ENCODE measurements at places on chromosomes 1 and 21.

DNA sequence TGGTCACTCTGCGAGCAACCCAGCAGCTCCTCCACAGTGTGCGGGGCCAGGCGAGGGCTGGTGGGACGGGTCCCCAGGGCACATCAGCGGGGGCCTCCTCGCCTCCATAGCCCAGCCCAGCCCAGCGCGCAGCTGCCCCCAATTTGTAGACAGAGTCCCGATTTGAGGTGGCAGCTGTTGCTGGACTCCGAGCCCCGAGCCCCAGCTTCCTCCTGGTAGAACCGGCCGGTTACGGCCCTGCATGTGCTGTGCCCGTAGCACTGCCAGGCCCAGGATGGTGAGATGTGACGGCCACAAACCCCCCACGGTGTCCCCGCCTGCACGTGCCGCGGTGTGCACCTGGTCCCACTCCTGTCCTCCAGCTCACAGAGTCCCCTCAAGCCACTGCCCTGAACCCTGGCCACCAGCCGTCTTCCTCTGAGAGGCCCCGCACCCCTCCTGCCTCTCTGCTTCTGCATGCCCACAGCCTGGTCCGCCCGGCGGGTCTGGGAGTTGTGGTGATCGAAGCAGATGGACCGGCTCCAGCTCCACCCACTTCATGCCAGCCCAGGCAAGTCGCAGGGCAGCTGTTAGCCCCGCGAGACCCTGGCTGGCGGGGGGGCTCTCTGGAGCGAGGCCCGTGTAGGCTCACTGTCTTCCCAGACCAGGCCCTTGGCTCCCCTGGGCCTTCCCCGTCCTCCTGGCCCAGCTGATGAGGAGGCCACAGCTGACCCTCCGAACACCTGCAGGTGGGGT is 55.5 kb downstream of the MORN1 start:
- DNase-seq, result no peak

DNA sequence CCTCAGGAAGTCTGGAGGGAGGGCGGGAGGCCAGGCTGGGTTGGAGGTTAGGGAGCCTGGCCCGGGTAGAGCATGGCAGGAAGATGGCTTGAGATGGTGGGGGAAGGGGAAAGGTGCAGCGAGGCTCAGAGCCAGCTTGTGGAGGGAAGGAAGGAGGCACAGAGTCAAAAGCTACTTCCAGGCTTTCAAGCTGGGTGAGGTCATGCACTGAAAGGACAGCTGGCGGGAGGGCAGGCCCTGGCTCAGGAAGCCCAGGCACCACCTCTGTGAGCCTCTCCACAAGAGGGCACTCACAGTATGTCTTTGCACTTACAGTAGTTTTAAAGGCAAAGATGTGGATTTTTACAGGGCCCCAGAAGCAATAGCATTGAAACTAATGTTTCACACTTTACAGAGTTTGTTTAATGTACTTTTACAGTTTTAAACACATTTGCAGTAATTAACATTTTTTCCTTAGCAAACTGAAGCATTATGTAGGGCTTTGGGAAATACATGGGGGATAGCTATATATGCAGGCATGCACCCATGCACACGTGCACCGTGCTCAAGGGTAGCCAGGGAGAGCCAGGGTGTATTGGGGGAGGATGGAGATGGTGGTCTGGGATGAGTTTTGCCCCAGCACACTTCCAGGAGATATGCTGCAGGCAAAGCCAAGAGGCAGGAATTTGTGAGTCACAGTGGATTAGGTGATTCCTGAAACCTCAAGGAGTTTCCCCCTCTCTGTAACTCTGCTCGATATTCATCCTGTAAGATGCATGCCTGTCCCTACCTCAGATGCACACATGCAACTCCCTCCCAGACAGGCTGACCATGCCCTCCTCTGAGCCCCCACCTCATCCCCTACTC is 6.1 kb upstream of the ADAM15 start:
- peak; percentile 88 for DNase-seq

DNA sequence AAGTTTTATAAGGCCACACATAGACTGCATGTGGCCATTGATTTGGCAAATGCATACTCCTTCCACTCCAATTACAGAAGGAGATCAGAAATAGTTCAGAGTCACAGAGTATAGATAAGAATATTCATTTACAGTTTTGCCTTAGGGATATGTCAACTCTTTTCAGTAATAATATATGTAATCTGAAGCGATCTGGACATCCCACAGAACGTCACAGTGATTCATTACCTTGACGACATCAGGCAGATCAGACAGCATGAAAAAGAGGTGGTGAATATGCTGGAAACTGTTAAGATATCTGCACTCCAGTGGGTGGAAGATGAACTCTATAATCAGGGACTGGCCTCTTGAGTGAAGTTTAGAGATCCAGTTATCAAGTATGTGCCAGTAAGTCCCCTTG is 240.4 kb downstream of the DPYD start:
- DNase-seq, result no peak

DNA sequence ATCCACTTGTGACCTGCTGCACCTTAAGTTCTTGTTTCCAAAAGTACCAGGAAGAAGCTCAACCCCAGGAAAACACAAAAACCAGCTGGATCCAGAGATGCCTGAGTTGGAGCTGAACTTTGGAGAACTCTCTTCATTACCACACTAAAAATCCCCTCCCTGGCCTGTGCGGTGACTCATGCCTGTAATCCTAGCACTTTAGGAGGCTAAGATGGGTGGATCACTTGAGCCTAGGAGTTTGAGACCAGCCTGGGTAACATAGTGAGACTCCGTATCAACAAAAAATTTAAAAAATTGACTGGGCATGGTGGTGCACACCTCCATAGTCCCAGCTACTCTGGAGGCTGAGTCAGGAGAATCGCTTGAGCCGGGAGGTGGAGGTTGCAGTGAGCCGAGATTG is 6.2 kb downstream of the MAP1LC3C start:
- no peak for DNase-seq

DNA sequence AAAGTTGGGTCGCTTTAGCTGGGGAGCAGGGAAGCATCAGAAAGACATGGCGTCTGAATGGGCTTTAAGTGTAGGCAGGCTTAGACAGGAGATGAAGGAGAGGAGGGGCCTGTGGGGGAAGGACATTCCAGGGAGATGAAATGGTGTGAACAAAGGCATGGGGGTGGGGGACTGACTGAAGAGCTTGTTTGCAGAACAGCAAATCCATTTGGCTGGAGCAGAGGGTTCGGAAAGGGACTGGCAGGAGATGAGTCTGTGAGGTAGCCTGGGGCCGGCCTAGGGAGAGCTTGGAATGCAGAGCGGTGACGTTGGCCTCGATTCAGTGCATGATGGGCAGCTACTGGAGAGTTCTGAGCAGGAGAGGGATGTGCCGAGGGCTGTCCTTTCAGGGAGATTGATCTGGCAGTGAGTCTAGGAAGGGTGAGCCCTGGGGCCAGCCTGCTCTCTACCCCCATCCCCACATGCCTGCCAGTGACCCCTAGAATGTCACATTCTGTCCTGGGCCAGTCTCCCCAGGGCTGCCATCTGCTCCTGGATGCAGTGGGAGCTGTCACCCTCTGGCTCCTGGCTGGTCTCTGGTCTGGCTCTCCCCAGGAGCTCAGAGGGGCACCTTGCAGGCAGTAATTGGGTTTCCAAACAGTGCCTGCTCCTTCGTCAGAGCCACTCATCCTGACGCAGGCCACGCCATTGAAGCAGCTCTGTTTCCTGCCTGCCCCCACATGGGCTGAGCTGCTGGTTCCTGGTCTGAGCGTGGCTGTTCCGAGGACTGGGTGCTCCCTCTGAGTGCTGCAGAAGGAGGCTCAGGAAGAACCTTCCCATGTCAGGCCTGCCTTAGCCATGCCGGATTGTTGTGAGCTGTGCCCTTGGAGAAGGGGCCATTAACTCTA is 22.3 kb upstream of the TMEM222 start:
- DNase-seq, result no peak

DNA sequence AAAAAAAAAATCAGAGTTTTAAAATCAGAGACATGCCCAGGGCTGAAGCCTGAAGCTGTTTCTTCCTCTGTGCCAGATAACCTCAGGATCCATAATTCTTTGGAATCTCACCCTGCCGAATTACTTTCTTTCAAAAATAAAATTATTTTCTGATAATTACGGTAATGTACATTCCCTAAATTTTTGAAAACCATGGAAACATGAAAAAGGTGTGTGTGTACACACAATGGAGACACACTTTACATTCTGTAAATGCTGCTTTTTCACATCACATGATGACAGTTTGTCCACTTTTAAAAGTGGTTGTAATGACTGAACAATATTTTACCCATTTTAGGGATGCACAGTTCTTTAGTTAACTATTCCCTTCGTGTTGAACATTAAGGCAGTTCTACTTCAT is 21.5 kb downstream of the CRCT1 start:
- no peak for DNase-seq

- DNase-seq, result no peak
Observed at GRCh38 chr1:19442154-19443096, 42.9 kb downstream of the CAPZB start.

DNA sequence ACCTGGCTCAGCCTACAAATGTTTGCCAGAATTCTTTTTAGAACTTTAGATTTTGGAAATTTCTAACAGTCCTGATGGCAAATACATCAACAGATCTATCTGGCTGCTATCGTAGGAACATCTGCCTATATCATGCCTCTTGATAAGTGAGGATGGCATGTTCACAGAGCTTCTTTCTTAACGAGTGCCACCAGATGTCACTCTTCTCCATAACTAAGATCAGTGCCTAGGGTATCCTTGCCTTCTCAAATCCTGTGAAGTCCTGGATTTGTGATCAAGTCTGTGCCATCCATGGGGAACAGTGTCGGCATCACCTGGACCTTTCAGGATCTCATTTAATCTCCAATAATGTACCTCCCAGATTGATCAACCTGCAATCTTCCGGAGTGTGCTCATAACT is 36.5 kb upstream of the CD5L start:
- DNase-seq, result peak; percentile 37

DNA sequence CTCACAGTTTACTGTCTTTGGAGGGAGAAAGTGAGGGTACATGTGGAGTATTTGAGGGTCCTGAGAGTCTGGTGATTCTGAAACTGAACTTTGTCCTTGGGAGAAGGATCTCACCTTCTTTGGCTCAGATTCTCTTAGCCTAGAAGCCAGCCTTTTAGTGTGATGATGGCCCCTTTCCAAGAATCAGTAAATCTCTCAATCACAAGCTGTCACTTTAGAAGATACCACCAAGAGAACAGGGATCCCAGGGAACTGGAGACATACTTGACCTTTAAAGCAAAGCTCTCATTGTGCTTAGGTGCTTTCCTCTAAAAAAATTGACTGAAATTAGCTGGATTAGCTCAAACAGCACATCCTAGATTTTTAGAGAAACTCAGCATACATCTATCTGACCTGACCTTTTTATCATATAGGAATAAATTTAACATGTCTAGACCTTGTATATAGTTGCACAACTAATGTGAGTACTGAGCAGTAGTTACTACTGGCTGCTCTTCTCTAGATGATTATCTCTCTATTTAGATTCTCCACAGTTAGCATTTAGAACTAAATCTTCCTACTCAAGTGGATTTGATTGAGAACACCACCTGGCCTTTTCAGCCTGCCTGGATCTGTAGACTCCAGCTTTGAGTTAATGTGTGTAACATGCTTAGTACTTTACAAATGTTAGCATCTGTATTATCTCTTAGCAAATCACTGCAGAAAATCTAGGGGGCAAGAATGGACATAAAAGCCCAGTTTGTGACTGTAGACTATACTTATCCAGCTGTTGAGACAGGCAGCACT is 157.7 kb downstream of the MAST2 start:
- no peak for DNase-seq
